ENCODE measurements at places on chromosomes 3 and 15.

DNA sequence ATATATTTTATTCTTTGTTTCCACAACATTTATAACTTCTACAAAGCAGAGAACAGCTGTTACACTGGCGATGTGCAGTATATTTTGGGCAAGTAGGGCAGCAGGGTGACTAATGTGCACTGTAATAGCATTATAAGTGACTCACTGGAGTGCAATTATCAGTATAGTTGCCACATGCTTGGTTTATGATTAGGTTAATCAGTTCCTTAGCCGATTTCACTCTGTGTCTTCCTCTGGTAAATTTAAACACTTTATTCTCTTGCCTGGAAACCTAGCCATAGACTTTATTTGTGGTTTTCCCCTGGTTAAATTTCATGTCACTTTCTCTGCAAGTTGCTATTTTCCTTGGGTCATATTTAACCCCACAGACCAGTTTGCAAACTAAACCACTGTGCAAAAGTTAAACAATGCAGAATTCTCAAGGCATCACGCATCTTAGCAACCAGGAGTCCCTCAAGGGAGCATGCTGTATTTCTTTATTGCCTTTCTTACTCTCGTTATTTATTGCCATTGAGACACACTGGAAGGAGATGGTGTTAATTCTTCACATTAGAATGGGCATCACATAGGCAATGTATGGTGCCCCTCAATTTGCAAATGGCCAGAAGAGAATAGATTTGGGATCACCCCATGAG is 690.2 kb upstream of the DPPA4 start:
- DNase-seq = no peak

- DNase-seq = no peak
Observed at GRCh38 chr15:57500979-57501576, 90.6 kb upstream of the MYZAP start.

GRCh38 chr15:64911311-64912186 is at the start of gene ANKDD1A:
Gene ANKDD1A (plus strand): TSS chr15:64911902. CDS start chr15:64911931, 29 bp downstream.
- DNase-seq = no peak

GRCh38 chr15:41790756-41791546 is 16.7 kb downstream of the MAPKBP1 start:
- DNase-seq = no peak

DNA sequence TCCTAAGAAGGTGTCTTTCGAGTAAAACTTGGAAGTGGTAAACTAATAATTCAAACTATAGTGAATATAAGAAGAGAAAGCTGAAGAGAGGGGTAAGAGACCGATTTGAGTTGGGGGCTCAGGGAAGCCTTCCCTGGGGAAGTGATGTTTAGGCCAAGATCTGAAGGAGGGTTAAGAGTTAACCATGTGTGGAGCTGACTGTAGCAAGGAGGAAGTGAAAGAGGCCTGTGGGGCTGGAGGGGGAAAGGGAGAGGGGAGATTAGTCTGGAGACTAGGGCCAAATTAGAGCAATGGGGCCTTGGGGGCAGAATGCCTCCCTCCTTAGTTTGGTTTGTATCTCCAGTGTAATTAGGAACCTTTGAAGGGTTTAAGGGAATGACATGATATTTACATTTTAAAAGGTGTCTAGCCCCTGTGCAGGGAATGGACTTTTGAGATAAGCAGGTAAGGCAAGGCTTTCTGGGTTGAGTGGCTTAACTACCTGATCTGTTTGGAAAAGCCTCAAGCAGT is 2.2 kb downstream of the ZNF592 start:
- peak; percentile 73 for DNase-seq

DNA sequence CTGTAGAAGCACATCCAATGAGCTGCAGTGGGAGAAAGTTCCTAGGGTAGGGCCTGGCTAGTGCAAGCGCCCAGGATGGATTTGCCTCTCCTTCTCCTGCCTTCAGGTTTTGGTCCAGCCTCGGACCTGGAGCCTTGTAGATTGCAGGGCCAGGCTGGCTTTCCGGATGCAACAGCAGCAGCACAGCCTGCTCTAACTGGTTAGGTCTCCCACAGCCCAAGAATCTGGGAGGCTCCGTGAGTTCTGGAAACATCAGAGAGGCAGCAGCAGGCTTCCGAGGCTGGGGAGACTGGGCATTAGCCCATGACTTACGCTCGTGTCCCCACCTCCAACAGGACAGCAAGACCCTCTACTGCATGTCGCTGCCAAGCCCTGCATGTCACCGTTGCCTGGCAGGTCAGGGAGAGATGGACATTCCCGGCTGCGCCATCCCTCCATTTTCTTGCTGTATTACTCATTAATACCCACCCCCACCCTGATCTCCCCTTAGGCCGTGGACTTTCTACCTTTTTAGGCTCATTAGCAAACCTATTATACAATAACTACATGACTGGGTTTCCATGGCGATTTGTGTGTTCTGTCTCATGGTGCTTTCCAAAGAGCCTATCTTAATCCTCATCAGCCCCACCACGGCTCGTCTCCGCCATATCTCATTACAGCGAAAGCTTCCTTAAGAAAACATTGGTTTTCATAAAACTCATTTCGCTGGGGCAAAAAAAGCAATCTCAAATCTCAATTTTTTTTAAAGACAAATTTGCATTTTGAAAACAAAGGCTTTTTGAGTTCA is 40.9 kb upstream of the RGMA start:
- DNase-seq = no peak

GRCh38 chr3:112019716-112020115 is 14.8 kb upstream of the TMPRSS7 start:
- DNase-seq = no peak

- no peak for DNase-seq
Observed at GRCh38 chr3:99049164-99049563, 147.7 kb upstream of the DCBLD2 start.

DNA sequence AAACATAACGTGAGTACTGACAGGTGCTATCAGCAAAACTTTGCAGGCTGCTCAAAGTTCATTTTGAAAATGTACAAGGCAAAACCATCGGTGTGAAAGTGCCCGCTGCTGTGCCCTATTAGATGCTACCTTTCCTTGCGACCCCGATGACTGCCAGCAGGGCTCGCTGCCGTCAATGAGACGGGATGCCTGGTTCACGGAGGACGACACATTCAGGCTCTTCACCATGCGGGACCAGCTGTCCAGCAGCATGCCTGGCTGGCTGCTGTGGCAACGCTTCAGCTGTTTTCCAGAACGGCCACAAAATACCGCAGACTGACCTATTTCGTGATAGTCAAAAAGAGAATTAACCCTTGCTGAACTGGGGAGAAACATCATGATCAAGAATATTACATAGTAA is 92.7 kb upstream of the OCA2 start:
- no peak for DNase-seq
